ENCODE measurements at places on chromosomes 3 and 15.
A peak's percentile ranks its signal among the peaks of the same experiment; 100 is the strongest.

DNA sequence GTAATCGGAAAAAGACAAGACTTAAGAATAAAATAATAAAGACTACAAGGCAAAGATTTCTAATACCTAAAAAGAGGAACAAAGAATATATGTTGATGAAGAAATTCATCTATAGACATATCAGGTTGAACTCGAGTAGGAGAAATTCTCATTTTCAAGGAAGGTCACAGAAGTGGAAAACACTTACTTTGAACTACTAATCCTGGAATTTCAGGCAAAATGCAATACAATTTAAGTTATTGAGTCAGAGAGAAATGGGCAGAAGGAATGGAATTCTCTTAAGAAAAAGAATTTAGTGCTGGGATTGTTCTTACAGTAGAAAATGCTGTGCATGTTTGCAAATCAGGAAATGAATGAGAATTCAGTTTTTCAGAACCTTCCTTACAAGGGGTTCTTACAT, 135.9 kb upstream of the TGFBR2 start:
- DNase-seq, result no peak

DNA sequence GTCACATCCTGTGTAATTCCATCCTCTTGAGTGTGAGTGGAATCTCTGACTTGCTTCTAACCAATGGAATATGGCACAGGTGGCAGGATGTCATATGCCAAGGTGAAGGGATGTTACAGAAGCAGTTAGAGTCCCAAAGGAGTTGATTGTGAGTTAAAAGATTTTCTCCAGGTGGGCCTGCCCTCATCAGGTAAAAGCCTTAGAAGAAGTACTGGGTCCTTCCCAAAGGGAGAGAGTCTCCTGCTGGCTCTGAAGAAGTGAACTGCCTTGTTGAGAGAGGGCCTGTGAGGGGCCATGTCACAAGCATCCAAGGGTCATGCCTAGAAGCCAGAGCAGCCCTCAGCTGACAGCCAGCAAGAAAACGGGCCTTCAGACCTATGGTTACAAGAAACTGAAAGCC, 13.1 kb downstream of the CMTM7 start:
- DNase-seq, result no peak

DNA sequence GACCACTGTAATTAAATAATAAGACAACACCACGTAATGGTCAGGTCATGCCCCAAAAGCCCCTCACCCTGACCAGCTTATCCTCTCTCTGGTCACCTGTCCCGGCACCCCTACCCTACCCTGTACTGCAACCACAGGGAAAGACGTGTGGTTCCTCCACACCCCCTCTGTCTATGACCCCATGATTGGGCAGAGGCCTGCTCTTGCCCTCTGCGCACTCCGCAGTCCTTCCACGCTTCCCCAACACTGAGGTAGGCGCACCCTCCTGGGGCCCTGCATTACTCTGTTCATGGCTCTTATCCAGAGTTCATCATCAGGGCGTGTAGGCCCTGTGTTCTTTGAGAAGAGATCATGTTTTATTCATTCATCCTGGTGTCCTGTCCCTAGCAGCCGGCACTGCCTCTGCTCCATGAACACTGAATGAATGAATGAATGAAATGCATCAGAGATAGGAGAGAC, 33.8 kb downstream of the MGLL start:
- DNase-seq, result no peak

DNA sequence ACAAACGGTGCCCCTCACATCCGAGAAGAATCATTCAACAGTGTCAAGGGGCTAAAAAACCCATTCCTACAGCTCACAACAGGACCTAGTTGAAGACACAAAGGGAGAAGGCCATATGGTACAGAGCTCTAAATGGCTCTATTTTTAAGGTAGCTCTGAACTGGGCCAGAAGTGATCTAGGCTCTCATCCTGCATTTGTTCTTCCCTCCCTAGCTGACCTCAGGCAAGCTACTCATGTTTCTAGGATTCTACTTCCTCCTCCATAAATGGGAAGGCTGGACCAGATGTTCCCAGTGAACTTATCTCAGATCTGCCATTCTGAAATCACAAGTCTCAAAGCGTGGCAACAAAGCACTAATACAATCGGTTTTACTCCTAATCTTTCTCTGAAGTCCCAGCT, 62.3 kb downstream of the CPNE4 start:
- DNase-seq, result no peak

GRCh38 chr3:132164469-132165092, 129.8 kb upstream of the CPNE4 start:
- DNase-seq, result no peak

GRCh38 chr3:122586773-122587485, 9.5 kb downstream of the PARP15 start:
- DNase-seq, result no peak

DNA sequence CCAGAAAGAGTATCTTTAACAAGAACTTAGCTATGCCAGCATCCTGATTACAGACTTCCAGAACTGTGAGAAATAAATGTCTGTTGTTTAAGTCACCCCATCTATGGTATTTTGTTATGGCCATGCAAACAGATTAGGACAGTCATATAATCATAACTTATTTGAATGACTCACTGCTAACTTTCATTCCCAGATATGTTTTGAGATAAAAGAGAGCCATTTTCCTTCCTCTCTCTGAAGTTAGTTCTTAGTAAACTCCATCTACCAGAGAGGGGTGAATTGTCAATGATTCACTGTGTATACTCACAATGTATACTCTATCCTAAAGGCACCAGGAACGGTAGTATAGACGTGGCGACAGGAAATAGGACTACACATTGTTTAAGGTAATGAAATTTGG, 179.4 kb upstream of the DPH6 start:
- DNase-seq, result no peak

GRCh38 chr15:52292780-52293392, 2.7 kb downstream of the MYO5C start:
- no peak for DNase-seq

DNA sequence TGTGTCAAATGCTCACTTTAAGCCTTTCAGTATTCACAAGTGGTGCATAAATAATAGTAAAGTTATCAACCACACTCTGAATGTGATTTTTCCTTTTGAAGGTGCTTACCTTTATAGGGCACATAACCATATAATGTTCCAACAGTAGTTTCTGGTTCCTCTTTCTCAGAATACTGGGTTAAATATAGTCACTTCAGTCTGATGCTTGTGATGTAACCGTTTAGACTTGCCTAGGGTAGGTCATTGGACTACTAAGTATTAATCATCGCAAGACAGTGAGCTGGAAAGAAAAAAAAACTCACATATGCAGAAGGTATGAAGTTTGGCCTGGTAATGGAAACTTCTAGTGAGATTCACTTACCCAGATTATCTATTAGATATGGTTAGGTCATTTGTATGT, 1.9 kb downstream of the KBTBD8 start:
- DNase-seq, result peak; percentile 93

DNA sequence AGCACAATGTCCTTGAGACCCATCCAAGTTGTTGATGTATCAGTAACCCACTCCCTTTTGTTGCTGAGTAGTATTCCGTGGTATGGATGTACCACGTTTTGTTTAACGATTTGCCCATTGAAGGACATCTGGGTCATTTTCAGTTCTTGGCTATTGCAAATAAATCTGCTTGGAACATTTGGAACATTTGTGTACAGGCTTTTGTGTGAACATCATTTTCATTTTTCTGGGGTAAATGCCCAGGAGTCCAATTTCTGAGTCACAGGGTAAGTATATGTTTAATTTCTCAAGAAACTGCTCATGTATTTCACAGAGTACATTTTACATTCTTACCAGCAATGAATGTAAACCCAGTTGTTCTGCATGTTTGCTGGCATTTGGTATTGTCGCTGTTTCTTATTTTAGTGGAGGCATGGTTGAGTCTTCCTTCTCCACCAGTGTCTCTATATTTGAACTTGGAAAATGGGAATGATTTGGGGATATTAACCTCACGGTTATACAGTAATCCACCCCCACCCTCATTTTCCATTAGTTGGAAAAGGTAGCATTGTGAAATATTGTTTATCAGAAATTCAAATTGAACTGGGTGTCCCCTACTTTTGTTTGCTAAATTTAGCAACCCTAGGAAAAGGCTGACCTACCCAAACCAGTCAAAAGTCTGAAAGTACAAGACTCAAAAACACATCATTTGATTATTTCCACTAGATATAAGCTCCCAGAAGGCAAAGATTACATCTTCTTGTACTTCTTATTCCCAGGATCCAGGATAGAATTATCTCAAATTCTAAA, 30.8 kb downstream of the POMGNT2 start:
- DNase-seq, result no peak

GRCh38 chr3:167972502-167972901, 123.2 kb downstream of the GOLIM4 start:
- DNase-seq, result no peak

GRCh38 chr3:72050048-72050632, 265.2 kb upstream of the PROK2 start:
- DNase-seq, result no peak

DNA sequence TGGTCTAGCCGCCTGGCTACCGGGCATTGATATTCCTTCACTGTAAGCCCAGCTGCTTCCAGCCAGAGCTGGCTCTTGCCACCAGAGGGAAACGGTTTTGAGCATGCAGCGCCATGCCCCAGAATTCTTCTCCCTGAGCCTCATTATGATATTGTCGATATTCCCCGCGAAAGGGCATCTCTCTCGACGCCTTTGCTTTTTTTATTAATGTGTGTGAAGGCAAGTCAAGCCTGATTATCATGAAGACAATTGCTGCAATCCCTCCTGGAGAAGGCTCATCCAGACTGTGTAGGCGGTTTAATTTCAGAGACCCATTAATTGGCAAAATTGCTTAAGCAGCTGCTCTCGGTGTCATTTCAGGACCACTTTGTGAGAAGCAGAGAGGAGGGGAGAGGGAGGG, 321.2 kb upstream of the TLE3 start:
- DNase-seq, result no peak

- no peak for DNase-seq
Measured at GRCh38 chr3:142315083-142315482, 89.7 kb upstream of the GK5 start.

- no peak for DNase-seq
Measured at GRCh38 chr3:112817797-112818196, 28.9 kb downstream of the CD200R1L start.

GRCh38 chr3:4323246-4324027, 20.3 kb downstream of the SETMAR start:
- DNase-seq, result no peak

DNA sequence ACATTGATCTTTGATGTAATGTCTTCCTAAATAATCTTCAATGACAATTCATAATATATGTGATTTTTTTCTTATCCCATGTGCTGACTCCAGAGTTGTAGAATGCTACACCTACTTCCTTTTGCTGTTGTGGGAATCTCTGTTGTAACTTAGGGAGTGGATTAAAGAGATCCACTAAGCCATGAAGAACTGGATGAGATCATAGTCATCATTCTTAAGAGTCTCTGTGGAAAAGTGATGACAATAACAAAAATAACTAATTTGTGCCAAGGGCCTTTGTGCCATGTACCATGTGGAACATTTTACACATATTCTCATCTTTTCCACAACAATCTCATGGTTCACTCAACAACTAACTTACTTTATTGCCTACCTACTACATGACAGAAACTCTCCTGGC, 162.9 kb upstream of the PDZRN3 start:
- DNase-seq, result no peak

GRCh38 chr3:46097691-46098241, 70.5 kb upstream of the XCR1 start:
- peak; percentile 57 for DNase-seq

- DNase-seq, result no peak
Measured at GRCh38 chr3:52533623-52534280, at the start of gene NT5DC2. TSS of gene NT5DC2 (minus strand) at chr3:52533857. CDS start at chr3:52533737, 120 bp downstream.

- no peak for DNase-seq
Measured at GRCh38 chr15:41727143-41727542, 47.1 kb upstream of the MAPKBP1 start.

GRCh38 chr3:122739172-122739571, 54.5 kb downstream of the HSPBAP1 start:
- no peak for DNase-seq

DNA sequence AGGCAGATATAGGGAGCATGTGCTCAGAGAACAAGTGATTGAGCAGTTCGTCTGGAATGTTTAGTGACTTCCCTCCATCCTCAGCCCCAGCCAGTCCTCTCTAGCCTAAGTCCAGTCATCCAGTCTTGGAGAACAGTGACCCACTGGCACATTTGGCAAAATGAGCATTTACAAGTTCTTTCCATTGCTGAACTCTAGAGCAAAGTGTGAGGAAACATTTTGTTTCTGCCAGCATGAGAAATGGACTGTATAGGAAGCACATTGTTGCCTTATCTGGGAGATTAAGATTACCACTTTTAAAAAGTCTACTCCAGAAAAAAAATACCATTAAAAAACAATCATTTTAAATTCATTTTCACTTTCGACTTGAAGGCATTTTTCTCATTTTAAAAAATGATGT, 353.6 kb downstream of the SHQ1 start:
- no peak for DNase-seq

DNA sequence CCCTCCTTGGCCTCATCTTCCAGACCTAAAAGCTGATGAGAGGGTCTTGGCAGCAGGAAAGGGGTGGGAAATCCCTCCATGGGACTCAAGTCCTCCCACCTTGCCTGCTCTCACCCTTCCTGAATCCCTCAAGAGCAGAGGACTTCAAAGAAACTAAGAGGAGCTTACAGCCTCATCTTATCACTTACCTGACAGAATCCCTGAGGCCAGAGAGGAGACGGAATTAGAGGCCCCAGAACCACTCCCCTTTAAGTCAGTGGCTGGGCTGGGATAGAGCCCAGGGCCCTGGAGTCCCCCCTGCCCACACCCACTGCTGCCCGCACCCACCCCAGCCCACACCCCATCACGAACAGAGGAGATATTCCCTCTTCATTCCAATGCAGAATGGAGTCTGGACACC, 15.2 kb downstream of the LOXL1 start:
- no peak for DNase-seq

DNA sequence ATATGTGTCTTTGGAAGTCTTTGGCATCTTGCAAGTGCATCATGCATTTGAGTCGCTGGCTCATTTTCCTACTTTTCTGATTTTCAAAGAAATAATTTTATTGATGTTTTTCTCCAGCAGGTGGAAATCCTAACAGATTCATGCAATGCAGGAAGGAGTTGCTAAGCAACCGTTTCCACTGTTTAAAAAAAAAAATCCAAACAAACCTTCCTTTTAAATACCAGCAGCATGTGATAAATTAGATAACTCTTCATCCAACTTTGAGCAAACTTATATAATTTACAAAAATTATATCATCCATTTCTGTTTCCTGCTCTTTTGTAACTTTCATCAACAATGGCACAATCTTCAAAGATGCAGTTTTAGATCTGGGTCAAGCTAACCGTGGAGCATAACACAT, 364.1 kb downstream of the MFSD1 start:
- DNase-seq, result no peak

- no peak for DNase-seq
Measured at GRCh38 chr3:119176778-119177177, 3.4 kb downstream of the UPK1B start.

DNA sequence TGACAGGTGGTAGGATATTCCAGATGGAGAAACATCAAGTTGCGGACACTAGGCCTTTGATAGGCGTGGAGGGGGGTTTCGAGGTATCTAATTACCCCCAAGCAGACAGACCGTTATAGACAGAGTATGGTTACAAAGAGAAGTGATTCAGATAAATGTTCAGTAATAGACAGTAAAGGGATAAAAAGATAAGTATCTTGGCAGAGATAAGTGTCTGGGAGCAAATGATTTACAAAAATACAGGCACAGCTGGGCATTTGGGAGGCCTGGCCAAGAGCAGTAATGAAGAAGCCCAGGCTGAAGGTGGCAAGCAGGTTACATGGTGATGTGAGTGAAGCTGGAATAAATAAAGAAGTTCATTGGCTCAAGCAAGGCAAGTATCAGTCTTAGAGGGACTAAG, 659 bp upstream of the MYH15 start:
- DNase-seq, result no peak

Measured in SIG-M5 (cell line).